ENCODE measurements at places on chromosomes 3 and 15.

GRCh38 chr3:161600173-161600572, 103.6 kb downstream of the OTOL1 start:
- DNase-seq, result no peak
- H3K27me3 ChIP-seq, result no peaks in the 10 kb centered on the region
- no peak overlapping the region for H3K4me3 ChIP-seq
- H3K27ac ChIP-seq, result no peak overlapping the region
- no peaks in the 10 kb centered on the region for H3K36me3 ChIP-seq
- no peaks in the 10 kb centered on the region for H3K4me1 ChIP-seq

- peaks cover 22% of the 10 kb centered on the region for H3K4me1 ChIP-seq
- H3K36me3 ChIP-seq, result peaks cover 20% of the 10 kb centered on the region
- peak overlapping the region; percentile 19 for H3K27ac ChIP-seq
- no peak for DNase-seq
Measured at GRCh38 chr3:183210862-183211341, 42.2 kb upstream of the B3GNT5 start.

DNA sequence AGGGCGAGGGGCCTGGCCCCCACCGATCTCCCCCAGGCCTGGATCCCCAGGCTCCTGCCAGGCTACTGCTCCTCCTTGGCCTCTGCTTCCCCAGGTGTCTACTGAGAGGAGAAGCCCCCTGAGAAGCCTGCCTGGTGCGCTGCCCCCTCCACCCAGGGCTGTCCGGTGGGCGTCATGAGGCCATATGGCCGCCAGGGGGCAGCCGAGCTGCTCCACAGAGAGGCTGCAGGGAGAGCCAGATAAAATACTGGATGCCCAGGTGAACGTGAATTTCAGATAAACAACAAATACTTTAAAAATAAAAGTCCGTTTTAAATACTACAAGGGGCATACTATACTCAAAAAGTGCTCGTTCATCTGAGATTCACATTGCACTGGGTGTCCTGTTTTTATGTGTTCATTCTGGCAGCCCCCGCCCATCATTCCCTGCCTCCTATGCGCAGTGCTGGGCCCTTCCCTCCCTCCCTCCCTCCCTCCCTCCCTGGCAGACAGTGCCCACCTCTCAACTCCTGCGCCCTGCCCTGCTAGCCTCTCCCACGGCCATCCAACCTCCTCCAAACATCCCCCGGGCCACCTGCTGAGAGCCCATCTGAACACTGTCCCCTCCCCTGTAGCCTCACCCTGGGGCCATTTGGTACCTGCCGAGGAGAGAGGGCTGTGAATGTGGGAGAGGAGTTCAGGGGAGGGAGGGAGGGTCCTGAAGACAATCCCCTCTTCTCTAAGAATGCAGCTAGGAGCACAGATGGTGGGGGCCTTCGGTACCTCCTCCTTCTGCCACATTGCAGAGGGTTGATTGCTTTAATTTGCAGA, 29.6 kb downstream of the PSTPIP1 start:
- H3K27me3 ChIP-seq, result no peaks in the 10 kb centered on the region
- H3K36me3 ChIP-seq, result peaks cover 52% of the 10 kb centered on the region
- peak; percentile 49 for DNase-seq
- H3K4me1 ChIP-seq, result peaks cover 61% of the 10 kb centered on the region

DNA sequence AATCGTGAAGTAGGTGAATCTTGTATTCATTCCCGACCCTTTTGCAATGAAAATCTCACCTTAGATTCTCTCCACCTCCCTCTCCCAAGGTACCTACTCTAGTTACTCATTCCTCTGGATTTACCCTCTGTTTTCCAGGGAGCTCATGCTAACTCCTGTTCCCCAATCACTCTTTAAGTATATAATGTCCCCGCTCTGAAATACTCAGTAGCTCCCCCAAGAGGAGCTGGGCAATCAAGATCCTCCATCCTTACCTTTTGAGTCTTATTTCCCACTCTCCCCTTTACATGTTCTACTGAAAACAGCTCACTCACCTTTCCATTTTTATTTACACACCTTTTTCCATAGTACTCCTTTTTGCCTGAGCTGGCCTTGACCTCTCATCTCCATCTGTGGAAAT, 599.9 kb downstream of the RBMS3 start:
- H3K36me3 ChIP-seq, result no peaks in the 10 kb centered on the region
- H3K27me3 ChIP-seq, result no peaks in the 10 kb centered on the region
- no peak overlapping the region for H3K4me3 ChIP-seq
- DNase-seq, result no peak
- H3K4me1 ChIP-seq, result no peaks in the 10 kb centered on the region

DNA sequence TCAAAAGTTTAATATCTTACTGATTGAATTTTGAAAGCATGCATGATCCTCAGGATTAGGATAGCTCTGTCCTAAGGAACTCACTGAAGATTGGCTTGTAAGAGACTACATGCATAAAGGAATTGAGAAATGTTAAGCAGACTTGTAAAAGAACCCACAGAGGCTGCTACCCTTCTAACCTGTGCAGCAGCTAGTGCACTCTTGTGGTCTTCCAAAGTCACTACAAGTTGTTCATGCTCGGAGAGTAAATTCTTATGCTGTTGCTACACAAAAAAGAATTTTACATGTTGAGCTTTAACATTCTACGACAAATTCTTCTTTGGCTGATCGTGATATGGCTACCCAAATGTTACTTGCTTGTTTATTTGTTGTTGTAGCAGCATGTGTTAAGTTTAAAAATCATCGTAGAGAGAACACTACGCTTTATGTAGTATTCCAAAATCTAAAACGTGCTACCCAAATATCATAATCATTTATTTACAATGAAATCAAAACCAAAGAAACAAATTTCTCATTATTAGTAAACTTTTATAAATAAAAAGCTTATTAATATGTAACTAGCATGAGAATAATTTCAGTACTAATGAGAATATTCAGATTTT, 55.0 kb downstream of the GOLIM4 start:
- no peak for DNase-seq
- H3K4me1 ChIP-seq, result no peaks in the 10 kb centered on the region
- H3K4me3 ChIP-seq, result no peak overlapping the region
- no peaks in the 10 kb centered on the region for H3K27me3 ChIP-seq

GRCh38 chr3:33732394-33732793, 14.3 kb upstream of the CLASP2 start:
- no peak overlapping the region for H3K27ac ChIP-seq
- no peak for DNase-seq
- H3K4me3 ChIP-seq, result no peak overlapping the region
- peaks cover 10% of the 10 kb centered on the region for H3K27me3 ChIP-seq

GRCh38 chr15:84799511-84800187, 17.5 kb upstream of the ALPK3 start:
- no peak for DNase-seq
- no peak overlapping the region for H3K27ac ChIP-seq
- no peaks in the 10 kb centered on the region for H3K4me1 ChIP-seq

All from activated T-helper 1 cell treated with anti-CD3 and anti-CD28 coated beads, Interleukin-12 subunit alpha, Interleukin-12 subunit beta, Interleukin-2, Interleukin-4 antibody, amounts not matched to agents 30 ng/mL and 10 ng/mL and 1 ng/mL, durations not matched to agents 14 hours and 24 hours and 36 hours (primary cell).